ENCODE measurements at places on chromosomes 7 and 10.

DNA sequence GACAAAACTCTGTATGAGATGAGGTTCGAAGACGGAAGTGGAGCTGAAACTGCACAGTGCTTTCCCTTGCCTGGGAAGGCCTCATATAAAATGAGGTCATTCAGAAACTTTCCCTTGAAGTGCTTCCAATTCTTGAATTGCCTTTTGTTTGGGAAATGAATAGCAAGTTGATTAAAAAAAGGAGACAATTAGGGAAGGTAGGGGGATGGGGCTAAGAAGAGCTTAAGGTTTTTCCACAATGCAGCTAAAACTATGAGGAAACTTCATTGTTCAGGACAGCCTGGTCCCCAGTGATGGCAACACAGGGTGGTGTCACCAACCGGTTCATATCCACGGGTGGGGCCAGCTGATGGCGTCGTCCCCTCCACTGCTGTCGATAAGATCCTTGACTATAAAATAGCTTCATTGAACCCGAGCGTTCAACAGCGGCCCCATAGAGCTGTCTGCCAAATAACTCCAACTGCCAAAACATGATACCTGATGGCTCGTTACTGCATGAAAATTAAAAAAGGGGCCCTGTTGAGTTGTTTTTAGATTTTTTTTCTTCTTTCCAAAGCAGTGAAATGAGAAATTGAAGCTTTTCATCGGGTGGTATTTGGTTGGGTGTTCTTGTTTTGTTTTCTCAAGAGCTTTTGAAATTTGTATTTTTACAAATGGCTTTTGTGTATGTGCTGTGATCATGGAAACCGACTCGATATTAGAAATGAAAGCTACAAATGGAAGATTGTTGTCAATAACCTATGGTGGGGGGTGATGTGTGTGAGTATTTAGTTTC lies 2.8 kb upstream of the CELF2 start:
- no peak for DNase-seq

DNA sequence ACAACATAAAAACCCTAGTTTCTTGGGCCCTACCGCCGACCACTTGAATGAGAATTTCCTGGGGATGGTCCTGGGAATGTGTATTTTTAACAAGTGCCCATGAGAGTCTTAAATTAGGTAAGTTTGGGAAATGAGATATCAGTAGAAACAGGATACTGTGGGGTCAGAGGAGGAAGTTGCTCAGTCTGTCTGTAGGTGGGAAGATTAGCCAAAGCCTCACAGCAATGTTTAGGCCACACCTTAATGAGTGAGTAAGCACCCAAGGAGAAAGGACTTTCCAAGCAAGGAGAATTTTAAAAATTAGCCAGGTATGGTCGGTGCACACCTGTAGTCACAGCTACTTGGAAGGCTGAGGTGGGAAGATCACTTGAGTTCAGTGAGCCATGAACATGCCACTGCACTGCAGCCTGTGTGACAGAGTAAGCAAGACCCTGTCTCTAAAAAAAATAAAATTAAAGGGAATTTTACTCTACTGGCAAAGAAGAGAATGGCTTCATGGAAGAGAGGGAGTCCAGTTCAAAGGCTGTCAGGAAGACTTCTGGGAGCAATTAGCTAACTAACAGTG lies 31.9 kb downstream of the PAPSS2 start:
- DNase-seq = no peak

GRCh38 chr7:111005445-111005844 lies 85.5 kb upstream of the LRRN3 start:
- no peak for DNase-seq

GRCh38 chr10:20202337-20202736 lies 386.1 kb downstream of the PLXDC2 start:
- no peak for DNase-seq

- DNase-seq = no peak
Measured at GRCh38 chr7:85567983-85568382, 381.1 kb upstream of the SEMA3D start.

- DNase-seq = no peak
Measured at GRCh38 chr10:52752801-52753445, 19.7 kb downstream of the MBL2 start.

DNA sequence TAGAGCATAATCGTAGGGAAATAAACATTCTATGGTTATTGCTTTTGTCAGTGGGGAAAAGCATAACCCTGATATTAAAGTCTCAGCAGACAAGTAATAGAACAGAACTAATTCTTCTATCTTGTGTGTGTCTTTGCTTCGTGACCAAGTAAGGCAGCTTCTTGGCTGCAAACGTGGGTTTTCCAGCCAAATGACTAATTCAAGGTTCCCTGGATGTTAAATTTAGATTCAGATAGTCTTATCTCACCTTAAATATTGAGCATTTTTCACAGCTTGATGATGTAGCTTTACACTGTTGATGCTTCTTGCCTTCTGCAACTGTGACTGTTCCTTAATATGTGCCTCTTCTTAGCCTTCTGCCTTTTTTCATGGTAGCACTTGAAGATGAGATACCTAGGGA lies 113.0 kb downstream of the EXOC4 start:
- no peak for DNase-seq

GRCh38 chr10:14191871-14192270 lies 138.9 kb downstream of the FRMD4A start:
- DNase-seq = no peak

- DNase-seq = no peak
Measured at GRCh38 chr10:74643596-74643975, 182.8 kb upstream of the KAT6B start.

DNA sequence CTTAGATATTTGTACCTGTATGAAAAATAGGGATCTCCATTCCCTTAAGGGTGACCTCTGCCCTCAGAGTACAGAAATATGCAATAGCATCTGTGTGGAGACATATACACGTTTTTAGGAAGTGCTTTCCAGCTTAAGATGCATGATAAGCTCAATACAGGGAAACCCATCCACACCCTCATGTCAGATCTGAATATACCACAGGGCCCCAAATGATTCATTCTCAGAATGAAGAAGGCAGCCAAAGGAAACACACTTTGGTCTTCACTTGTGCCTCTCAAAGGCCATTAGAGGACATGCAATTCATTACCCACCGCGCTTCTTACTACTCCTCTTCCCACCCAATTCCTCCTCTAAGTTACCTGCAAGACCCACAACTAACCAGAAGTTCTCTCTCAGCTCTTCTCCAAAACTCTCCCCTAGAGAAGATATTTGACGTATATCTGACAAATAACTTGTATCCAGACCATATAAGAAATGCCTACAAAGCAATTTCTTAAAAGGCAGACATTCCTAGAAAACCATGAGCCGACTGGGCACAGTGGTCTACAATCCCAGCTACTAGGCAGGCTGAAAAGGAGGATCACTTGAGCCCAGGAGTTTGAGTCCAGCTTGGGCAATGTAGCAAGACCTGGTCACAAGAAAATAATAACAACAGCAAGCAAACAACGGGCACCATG lies 103.0 kb downstream of the OAT start:
- no peak for DNase-seq

- no peak for DNase-seq
Measured at GRCh38 chr7:28361551-28361950, 50.8 kb upstream of the CREB5 start.

GRCh38 chr10:110150981-110151380 lies 56.4 kb upstream of the MXI1 start:
- DNase-seq = no peak

- no peak for DNase-seq
Measured at GRCh38 chr7:2931034-2931415, 86.9 kb upstream of the GNA12 start.

DNA sequence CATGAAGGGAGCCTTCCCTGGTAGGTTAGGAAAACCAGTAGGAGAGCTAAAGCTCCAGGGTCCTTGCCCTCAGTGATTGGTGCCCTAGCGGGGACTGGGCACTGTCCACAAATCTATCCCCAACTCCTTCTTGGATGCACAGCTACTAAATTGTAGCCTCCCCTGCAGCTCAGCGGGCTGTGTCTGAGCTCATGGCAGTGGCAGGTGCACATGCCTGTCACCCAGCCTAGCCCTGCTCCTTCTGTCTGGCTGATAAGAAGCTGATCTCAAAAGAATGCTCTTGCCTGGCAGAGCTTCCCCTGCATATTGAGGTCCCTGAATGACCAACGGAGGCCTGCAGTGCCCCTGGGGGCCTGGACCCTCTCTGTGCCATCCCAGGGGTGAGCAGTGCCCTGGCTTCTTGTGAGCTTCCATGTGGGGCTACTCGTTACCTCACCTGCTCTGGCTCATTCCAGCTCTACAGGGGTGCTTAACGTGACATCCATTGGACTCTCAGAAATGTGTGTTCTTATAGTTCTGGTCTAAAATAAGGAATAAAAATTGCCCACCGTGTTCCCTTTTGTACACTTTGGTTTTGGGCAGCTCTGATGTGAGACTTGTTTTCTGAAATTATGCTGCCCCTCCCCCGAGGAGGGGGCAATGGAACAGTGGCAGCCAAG lies 59.8 kb upstream of the ANTXRL start:
- DNase-seq = no peak

GRCh38 chr10:62437696-62438095 lies 63.5 kb downstream of the ZNF365 start:
- no peak for DNase-seq

GRCh38 chr10:71264345-71265200 lies 52.2 kb downstream of the UNC5B start:
- DNase-seq = no peak

DNA sequence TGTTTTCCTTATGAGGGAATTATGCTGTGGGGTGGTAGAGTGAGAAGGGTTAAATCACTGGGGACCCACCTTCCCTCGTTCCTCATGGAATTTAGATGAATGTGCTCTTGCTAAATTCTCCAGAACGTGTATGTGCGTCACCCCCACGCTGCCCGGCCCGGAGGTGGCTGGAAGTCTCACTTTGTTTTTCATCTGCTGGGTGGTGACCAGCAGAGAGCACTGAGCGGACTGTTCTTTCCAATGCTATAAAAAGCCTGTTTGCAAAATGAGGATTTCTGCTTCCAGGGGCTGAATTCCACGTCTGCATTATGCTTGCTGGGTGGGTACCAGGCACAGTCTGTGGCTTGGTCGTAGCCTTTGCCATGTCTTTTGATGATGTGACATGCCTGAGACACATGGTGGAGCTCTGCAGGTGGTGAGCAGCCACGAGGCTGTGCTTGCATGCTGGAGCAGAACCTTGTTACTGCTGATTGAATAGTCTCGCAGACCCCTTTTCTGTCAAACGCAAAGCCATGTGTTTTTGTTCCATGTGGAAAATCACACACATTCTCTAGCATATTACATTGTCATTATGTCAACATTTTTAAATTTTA lies 31.9 kb upstream of the INSYN2A start:
- no peak for DNase-seq

- no peak for DNase-seq
Measured at GRCh38 chr10:114386452-114386851, 17.9 kb downstream of the AFAP1L2 start.

- DNase-seq = no peak
Measured at GRCh38 chr10:100811261-100811660, 65.9 kb downstream of the PAX2 start.

DNA sequence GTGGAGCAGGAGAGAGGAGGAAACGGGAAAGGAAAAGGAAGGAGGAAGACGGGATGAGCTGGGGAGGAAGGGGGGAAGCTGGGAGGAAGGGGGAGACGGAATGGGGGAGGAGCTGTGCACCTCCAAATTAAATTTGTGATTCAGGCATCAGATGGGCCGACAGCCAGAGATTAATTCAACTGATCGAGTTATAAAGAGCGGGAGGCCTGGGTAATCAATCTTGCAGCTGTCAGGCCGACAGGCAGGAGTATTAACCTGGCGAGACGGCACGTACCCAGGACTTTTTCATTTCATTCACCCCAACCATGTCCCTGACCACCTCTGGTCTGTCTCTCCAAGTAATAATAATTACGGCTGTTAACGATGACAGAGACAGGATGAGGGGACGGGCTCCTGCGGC lies 26.2 kb downstream of the KAZALD1 start:
- no peak for DNase-seq

GRCh38 chr10:101183458-101184183 lies 45.6 kb downstream of the LBX1 start:
- no peak for DNase-seq

- DNase-seq = no peak
Measured at GRCh38 chr7:24395512-24395911, 111.5 kb downstream of the NPY start.

DNA sequence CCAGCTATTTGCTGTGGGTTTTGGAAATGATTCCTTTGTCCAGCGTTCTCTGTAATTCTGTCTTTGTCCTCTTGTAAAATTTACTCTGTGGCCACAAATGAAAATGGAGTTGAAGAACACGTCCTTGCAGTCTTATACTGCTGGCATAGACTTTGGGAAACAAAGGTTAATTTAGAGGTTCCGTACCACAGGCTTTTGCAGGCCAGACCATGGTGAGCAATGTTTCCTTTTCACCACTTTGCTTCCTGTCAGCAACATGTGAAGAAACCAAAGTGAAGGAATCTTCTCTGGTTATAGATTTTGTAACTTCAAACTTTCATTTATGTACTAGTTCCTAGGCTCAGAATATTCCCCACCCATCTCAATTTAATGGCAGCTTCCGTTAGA lies 488.5 kb downstream of the MDFIC start:
- DNase-seq = no peak

DNA sequence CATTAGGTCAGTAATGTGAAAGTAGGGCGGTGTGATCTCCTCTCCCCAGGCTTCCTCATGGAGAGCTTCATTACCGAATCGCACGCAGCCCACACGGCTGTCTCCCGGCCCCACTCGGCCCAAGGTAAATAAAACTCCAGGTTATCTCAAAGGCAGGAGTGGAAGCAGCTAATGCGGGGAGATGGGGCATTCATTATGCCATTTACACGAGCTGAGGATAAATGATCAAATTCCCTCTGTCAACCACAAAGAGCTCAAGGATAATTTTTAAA lies 93.5 kb downstream of the ADARB2 start:
- DNase-seq = no peak

DNA sequence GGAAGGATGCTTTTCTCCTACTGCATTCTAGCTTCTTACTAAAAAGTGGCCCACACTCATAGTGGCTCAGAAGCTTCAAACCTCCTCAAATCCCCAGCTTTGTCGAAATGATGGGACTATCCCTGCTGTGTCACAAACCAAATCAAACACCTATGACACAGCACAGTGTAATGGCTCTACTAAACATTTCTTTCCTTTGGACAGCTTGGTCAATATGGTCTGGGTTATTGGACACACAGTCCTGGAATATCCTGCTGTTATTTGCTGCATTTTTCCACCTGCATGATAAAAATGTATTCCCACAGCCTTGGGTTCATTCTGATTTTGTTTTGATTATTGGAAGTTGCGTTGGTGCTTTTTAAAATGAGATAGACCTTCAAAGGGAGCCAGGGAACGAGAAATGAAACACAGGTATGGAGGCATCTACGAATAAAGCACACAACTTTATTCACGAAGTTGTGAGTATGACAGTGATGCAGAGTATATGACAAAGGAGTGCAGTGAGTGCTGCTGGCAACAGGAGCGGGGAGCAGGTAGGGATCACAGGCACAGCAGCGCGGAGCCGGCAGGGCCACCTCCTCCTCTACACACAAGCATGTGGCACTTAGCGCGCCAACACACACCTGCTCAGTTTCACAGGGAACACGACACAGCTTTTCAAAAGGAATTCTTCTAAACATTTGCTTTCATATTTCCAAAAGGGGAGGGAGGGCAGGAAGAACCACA lies 26.5 kb upstream of the AFAP1L2 start:
- no peak for DNase-seq

All from stimulated activated naive CD8-positive, alpha-beta T cell treated with anti-CD3 and anti-CD28 coated beads, Interleukin-15, amount 100 ng/mL, for 72 hours (primary cell).